ENCODE measurements at places on chromosomes 6 and 20.

- no peak for DNase-seq
These were observed 19.4 kb downstream of the SLC9A8 start for GRCh38 chr20:49831770-49832631.

- peak; percentile 32 for DNase-seq
These were observed 1.5 kb downstream of the VARS2 start for GRCh38 chr6:30915591-30915946.

GRCh38 chr6:38353310-38354036 is 286.3 kb downstream of the BTBD9 start:
- no peak for DNase-seq

GRCh38 chr6:40352006-40352405 is 235.2 kb downstream of the LRFN2 start:
- DNase-seq, result no peak

DNA sequence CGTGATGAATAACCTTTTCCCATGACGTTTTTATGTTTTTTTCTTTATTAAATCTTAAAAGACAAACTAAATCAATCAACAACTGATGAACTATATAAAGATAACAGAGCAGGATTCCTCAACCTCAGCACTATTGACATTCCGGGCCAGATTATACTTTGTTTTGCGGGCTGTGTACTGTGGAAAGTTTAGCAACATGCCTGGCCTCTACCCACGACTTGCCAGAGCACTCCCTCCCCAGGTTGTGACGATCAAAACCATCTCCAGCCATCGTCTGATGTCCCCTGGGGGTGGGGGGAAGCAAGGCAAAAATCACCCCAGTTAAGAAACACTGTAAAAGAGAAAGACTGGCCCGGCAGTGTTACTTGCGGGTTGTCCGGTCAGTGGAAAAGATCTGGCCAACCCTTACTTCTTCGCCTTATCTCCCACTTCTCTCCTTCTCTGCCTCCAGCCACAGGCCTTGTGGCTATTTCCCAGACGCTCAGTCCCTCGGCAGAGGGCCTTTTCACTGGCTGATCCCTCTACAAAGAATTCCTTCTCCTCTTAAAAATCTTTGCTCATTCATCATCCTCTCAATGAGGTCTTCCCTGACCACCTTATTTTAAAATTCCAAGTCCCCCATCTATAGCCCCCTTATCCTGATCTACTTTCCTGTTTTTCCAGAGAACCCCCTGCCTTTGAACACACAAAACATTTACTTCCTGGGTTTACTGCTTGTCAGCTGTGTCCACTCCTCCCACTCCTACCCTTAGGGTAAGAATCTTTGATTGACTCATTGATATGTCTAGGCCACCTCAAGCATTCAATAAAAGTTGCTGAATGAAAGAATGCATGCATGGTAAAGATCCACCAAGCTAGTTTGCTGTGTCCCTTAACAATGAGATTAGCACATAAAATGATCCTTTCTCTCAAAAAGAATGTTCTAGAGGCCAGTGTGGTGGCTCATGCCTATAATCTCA is 14.7 kb upstream of the RAB22A start:
- DNase-seq, result no peak

DNA sequence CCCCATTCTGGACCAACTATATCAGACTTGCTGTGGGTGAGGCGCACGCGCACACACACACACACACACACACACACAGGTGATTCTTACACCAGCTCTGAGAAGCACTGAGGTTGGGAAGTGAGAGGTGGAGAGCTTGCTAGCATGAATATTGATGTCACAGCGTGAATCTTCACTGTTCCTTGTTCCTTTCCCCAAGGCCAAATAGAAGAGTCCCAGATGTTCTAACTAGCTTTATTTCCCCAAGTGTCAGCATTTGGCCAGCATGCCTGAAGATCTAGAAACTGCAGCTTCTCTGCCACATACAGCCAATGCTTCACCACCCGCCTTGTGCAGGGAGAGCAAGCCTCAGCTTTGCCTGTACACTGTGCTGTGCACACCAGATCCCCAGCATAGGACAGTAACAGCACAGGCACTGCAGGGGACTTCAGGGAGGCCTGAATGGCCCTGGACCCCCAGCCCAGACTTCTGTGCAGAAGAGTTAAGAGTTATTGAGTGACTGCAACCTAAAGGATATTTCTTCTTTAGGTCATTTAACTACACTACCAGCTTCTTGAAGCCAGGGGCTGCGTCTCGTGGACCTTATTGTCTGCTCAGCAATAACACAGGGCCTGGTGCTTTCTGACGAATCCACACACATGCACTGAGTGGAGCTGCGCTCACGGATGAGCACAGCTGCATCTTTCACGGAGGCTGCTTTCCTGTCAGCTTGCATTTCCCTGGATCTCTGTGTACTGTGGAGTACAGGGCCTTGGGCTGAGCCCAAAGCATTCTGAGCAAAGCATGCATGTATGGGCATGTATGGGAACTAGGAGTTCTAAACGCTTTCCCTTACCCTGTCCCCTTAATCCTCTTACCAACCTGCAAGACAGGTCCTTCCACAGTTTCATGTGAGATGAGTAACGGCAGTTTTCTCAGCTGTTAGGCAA is 13.9 kb upstream of the CD93 start:
- no peak for DNase-seq

DNA sequence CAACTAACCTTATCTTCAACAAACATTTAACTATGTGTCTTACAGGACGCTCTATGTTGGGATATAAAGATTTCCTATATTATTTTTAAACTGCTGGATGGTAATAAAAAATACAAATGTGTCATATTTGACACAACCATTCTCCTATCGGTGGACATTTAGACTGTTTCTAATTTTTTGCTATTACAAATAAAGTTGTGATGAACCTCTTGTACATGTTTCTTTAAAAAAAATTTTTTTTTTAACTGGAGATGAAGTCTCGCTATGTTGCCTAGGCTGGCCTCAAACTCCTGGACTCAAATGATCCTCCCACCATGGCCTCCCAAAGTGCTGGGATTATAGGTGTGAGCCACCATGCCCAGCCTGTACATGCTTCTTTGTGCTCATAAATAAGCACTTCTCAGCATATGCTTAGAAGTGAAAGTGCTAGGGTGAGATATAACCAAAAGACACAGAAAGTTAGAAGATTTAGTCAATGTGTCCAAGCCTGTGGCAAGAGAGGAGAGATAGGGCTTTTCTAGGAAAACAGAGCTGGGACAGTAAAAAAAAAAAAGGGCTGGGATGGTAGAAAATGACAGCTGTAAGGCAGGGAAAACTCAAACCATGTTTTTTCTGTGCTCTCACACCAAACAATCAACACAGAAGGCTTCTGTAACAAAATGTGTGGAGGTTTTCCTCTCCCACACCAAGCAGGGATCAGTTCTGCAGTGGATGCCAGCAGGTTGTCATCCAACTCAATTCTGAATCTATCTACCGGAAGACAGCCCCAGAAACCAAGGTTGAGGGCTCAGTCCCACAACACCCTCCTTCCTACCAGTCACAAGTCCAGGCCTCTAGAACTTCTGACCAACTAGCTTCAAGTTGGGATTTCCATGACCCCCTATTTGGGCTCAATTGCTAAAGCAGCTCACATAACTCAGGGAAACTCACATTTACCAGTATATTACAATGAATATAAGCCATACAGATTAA is 70.0 kb upstream of the SMIM29 start:
- no peak for DNase-seq

DNA sequence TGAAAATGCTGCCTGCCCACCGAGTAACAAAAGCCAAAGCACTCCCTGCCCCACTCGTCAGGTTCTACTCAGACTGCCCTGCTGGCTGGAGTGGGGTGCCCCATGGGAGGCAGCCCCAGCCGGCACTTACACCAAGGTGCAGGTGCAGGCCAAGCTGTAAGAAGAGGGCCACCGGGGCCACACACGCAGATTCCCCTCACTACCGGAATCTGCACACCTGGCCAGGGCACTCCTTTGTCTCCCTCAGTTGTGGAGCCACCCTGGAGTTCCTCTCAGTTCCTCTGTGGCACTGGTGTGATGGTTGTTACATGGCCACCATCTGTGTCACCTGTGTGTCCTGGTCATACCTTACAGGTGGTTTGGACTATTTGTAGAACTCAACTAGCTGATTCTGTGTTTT is 112.4 kb downstream of the FOXO3 start:
- no peak for DNase-seq

DNA sequence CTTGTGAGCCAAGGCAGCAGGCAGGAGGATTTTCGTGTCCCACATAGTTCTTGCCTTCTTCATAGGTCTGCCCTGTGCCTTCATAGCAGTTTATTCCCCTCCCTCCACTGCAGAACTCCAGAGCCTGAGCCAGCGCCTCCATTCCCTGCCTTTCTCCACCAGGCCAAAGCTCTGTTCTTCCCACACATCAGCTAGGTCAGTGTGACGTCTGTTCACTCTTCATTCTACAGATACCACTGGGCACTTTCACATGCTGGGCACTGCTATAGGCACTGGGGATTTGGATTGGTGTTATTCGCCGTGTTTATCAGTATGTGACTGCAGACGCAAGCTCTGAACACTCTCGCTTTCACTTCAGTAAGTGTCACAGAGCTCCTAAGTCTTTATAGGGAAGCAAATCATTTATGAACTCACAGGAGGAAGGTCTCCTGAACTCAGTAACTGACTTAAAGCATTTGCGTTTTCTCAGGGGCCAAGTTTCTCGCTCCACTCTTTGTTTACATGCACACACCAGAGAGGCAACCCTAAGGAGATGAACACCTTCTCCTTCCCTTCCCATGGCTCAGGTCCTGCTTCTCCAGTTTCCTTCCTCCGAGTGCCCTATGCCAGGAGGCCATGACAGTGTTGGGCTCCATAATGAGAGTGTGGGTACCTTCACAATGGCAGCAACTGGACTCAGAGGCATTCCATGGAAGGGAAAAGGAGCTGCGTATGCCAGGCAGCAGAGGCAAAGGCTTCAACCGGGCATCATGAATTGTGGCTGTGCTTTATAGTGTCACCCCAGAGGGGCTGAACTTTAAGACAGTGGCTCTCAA is 6.3 kb upstream of the APMAP start:
- no peak for DNase-seq

- no peak for DNase-seq
These were observed 1.2 kb downstream of the SERPINB6 start for GRCh38 chr6:2970034-2970685.

DNA sequence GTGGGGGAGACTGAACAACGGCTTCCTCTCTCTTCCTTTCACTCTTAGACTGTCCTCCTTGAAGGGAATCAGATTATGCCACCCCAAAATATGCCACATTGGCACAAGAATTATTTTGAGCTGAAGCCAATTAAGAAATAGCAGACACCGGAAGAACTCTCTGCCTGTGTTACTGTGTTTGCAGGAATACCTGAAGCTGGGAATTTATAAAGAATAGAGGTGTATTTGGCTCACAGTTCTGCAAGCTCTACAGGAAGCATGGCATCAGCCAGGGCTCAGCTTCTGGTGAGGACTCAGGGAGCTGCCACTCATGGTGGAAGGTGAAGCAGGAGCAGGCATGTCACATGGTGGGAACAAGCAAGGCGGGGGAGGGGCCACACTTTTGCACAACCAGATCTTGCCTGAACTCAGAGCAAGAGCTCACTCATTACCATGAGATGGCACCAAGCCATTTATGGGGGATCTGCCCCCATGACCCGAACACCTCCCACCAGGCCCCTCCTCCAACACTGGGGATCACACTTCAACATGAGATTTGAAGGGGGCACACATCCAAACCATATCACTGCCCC is 46.0 kb downstream of the PCNA start:
- DNase-seq, result no peak

DNA sequence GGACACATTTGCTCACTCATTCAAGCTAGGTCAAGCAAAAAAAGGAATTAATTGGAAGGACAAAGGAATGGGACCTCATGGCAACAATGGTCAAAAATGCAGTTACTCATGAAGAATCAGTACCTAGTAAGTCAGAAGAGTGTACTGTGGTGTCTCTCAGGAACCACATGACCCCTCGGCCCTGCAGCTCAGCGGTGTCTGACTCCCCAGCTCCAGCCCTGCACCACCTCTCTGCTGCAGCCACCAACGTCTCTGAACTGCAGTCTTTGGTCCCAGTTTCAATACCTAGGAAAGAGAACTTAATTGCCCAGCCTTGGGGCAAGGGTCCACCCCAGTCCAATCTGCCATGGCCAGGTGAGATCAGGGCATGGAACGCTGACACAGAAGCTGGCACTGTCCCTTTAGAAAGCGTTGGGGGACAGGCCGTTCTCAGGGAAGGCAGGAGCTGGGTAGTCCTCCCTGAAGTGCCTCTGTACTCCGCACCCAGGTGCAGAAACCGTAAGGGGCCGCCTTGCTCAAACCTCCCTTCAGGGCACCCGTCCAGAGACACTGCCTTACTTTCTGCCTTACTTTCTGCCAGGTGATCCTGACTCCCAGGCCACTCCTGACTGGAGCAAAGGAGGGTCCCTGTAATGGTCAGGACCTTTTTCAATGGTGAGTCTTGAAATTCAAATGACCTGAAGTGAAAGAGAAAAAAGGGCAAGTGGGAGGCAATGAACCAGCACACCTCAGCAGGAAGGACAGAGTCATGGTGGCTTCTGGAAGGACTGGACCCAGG is 13.2 kb upstream of the NELFCD start:
- DNase-seq, result no peak

DNA sequence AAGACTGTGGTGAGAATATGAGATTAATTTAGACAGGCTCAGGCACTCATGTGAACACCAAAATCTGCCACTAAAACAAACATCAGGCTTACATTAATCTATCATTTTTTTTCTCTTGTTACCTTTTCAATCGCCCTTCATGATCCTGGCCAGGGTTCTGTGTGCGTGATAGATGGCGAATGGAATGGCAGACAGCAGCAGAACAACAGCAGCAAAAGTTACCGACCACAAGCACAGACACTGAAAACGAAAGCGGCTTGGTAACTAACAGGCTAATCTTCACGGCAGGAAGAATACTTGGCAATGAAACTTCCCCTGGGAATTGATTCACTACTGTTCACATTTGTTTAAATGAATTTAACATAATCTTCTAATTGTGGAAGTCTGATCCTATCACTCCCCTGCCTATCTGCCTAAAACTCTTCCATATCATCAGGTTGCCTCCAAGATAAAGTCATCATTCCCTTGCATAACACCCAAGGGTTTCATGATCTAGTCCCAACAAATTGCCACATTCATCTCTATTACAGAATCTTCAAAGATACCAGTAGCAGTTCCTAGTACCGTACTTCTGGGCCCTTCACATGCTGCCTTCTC is 28.7 kb downstream of the PTPRK start:
- DNase-seq, result peak; percentile 28

DNA sequence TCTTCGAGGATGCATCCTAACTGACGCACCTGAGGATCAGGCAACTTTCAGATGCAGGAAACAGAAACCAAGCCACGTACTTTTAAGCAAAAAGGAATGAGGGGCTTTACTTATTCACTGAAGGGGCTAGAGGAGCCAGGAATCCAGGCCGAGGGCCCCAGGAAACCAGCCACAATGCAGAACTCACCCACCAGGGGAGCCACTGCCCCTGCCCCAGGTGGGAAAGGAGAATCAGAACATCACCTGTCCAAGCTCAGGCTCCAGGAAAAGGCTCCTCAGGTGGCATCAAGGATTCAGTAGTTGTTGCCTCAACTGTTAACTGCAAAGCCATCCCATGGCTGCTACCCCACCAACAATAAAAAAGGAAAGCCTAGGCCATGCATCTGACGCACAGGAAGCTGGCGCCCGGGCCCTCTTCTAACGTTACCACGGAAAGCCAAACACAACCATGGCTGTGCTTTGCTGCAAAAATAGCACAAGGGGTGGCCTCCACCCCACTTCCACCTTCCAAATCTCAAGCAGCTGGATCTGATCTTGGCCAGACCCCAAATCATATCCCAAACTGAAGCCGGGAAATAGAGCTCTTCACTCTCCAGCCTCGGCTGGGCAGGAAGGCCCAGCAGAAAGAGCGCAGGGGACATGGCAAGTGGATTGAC is 121.0 kb downstream of the PREX1 start:
- no peak for DNase-seq

GRCh38 chr6:29965873-29966601 is 23.7 kb downstream of the HLA-A start:
- no peak for DNase-seq

- no peak for DNase-seq
These were observed 142.2 kb downstream of the MOXD1 start for GRCh38 chr6:132259070-132259469.
